Activated CD4-positive, alpha-beta T cell treated with anti-CD3 and anti-CD28 coated beads for 36 hours (primary cell): ENCODE measurements at places on chromosomes 1 and 21. TPM values are rescaled to one million over a fixed set of nuclear protein-coding genes. Genes with fewer than 3 reads are reported as not detected.

DNA sequence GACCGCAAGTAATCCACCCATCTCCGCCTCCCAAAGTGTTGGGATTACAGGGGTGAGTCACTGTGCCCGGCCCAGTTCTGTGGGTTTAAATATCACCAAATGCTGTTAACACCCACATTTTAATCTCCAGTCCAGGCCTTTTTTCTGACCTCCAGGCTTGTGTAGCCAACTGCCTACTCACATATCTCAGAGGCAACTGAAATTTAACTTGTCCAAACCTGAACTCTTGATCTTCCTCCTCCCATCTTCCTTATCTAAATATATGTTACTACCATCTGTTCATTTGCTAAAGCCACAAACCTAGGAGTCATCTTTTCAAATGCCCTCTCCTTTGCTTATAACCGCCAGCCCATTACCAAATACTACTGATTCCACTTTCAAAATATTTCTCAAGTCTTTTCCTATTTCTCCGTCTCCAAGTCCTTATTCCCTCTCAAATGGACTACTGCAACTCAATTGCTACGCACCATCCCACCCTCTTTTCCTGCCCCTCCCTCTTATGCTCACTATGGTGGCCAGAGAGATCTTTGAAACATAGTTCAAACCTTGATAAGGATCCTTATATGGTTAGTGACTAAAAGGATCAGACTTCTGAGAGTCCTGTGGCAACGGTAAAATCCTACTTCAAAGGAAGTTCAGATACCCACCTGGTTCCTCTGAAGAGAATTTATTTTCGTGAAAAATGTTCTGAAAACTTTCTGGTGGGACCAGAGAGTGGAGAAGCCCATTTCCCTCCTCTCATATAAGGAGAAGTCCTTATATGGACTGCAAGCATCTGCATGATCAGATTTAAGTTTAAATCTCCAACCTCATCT, 78.5 kb upstream of the CDC42BPA start:
- H3K27me3 ChIP-seq, result no peaks in the 10 kb centered on the region
- peaks cover 9% of the 10 kb centered on the region for H3K4me1 ChIP-seq
- no peak for DNase-seq
- no peak overlapping the region for H3K27ac ChIP-seq
- H3K4me3 ChIP-seq, result no peak overlapping the region
- no peaks in the 10 kb centered on the region for H3K36me3 ChIP-seq

GRCh38 chr1:43319766-43320165, 17.9 kb upstream of the MPL start:
- H3K27ac ChIP-seq, result no peak overlapping the region
- H3K4me1 ChIP-seq, result peaks cover 9% of the 10 kb centered on the region
- no peak overlapping the region for H3K4me3 ChIP-seq
- DNase-seq, result no peak

- H3K27me3 ChIP-seq, result no peaks in the 10 kb centered on the region
- H3K36me3 ChIP-seq, result peaks cover 27% of the 10 kb centered on the region
- no peaks in the 10 kb centered on the region for H3K4me1 ChIP-seq
- no peak overlapping the region for H3K4me3 ChIP-seq
- H3K27ac ChIP-seq, result no peak overlapping the region
- DNase-seq, result no peak
These were observed 25.5 kb upstream of the RBBP5 start for GRCh38 chr1:205147191-205147835.

DNA sequence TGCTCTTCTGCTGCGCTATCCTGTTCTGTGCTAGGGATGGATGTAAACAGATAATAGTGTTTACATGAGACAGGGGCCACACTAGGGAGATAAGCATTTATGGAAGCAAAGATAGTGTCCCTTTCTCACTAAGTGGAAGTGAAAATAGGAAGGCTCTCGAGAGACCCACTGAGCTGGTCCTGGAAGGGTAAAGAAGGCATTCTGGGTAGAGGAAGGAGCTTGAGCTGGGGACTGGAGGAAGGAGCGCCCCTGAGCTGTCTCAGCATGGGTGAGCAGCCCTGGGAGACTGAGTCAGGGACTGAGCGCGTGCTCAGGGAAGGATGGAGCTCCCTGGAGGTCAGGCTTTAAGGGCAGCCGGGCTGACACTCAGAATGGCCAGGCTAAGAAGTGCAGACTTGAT, 93.3 kb downstream of the IGSF21 start:
- peaks cover 30% of the 10 kb centered on the region for H3K27me3 ChIP-seq
- H3K4me3 ChIP-seq, result no peak overlapping the region
- no peaks in the 10 kb centered on the region for H3K36me3 ChIP-seq
- no peak for DNase-seq

DNA sequence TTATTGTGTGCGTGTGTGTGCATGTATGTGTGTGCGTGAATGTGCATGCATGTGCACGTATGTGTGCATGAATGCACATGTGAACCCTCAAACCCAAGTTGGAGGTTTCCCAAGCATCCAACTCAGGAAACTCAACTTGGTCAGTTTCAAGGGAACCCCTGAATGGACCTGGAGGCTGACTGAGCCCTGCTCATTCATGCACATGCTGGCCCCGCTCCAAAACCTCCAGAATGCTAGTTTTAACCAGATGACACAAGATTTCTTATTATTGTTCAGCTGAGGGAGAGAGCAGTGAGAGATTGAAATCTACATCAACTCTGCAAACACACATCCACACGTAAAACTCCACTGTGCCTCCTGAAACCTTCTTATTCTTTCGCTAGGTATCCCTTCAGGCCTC, 104.4 kb downstream of the OMA1 start:
- no peaks in the 10 kb centered on the region for H3K4me1 ChIP-seq
- H3K36me3 ChIP-seq, result no peaks in the 10 kb centered on the region
- no peak for DNase-seq
- no peak overlapping the region for H3K4me3 ChIP-seq
- H3K27me3 ChIP-seq, result no peaks in the 10 kb centered on the region

The DNAH14 gene
- total RNA-seq, result 1.6 TPM

The SIPA1L2 gene
- 4.0 TPM for total RNA-seq
